NCI-H510A (cell line): ENCODE measurements at places on chromosomes 5 and 9.

- DNase-seq = no peak
Observed at GRCh38 chr5:33369485-33370465, 71.0 kb upstream of the TARS1 start.

GRCh38 chr5:66113160-66113559, 30.9 kb upstream of the SREK1 start:
- DNase-seq = no peak

DNA sequence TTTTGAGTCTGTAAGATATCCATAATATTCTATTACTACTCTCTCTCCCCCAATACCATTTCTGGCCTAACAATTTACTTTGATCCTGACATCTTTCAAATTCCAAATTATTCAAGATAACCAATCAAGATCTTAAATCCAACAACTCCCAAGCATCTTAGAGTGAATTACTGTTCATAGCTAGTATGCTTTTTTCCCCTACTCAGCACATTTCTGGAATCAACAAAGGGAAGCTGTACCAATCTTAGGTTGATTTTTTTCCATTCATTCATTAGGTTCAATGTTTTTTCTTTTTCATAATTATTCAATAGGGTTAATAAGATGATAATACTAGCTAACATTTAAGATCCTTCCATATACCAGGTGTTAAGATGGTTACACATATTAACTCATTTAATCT, 50.3 kb upstream of the MTMR12 start:
- no peak for DNase-seq

DNA sequence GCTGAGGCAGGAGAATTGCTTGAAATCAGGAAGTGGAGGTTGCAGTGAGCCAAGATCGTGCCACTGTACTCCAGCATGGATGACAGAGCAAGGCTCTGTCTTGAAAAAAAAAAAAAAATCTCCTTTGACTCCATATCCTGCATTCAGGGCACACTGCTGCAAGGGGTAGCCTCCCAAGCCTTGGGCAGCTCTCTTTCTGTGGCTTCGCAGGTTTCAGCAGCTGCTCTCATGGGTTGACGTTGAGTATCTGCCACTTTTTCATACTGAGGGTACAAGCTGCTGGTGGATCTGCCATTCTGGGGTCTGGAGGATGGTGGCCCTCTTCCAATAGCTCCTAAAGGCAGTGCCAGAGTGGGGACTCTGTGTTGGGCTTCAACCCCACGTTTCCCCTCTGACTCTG, 2198.1 kb upstream of the WWC1 start:
- DNase-seq = no peak

DNA sequence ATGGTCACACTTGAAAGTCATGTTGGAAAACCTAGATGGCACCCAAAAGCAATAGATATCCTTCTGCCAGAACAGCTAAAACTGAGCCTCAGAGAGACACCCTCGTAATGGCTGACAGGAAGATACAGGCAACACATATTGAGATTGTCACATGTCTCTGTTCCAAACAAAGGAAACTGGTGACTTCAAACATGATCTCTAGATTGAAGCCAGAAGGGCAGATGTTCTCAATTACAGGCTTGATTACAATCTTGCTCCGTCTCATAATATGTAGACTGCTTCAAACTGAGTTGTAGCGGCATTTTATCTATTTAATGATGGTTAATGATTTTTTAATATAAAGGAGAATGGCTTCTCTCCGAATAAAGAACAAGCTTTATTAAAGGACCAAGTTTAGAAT, 774.3 kb downstream of the KCTD16 start:
- DNase-seq = no peak

DNA sequence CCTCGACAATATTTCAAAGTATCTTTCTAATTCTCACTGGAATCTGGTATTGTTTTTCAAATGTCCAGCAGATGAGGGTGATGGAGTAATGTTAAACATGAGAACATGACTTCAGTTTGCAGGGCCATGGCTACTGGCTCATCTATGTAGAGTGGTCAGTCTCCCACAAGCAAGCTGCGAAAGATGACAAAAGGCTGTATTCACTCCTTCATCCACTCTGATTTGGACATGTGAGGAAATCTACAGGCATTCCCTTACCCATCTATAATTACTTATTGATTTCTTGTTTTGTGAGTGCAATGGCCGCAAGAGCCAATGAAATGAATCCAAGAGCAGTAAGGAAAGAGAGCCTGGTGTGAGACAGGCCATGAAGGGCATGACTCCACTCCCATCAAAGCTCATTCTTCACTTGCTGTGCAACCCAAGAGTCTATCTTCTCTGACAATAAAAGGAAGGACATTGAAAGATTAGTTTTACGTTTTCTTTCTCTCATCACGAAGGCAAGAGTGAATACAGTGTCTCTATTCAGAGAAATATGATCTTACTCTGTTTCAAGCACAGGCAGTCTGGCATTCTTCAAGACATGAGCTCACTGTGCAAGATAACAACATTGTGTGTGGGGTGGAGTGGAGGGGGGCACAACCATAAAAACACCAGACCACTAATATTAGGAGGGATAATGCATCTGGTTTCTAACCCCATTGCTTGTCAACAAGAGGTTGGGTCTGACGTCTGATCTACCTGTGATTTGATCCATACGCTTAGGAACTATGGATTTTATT, 249.6 kb upstream of the DAP start:
- no peak for DNase-seq

GRCh38 chr9:137317021-137317717, 15.1 kb upstream of the NRARP start:
- DNase-seq = no peak

GRCh38 chr5:127762412-127762811, 59.2 kb downstream of the CCDC192 start:
- no peak for DNase-seq

DNA sequence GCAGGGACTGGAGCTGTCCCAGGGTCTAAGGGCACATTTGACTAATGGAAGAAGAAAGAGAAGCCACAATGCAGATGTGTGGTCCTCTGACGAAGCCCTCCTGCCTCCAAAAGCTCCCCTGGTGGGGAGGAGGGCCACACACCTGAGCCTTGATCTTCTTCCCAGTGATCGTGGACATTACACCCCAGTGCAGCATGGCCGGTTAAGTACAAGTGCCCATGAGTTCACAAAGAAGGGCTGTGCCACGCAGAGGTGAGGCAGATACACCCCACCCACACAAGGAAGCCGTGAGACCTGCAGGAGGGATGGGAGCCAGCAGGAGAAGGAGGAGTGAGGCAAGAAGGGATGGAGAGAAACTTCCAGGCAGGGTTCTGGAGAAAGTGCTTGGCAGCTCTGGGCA, 199.0 kb upstream of the MVB12B start:
- no peak for DNase-seq

DNA sequence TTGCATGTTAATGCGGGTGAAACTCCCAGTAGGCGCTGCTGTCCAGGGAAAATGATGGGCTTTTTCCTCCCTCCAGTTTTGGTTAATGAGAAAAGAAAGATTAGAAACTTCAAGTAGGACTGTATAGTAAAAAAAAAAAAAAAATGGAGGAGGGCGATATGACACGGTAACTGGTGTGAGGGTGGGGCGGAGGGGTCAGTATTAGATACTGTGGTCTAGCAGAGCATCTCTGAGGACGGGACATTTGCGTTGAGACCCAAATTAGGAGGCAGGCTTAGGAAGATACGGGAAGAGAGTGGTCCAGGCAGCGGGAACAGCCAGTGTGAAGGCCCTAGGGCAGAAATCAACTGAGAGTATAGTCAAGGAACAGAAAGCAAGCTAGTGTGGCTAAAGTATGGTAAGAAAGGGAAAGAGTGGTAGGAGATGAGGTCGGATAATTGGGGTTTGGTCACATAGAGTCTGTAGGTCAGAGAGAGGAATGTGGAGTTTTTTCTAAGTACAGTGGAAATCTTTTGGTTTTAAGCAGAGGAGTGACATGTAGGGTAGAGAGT, 707 bp downstream of the RMND5B start:
- DNase-seq = no peak

DNA sequence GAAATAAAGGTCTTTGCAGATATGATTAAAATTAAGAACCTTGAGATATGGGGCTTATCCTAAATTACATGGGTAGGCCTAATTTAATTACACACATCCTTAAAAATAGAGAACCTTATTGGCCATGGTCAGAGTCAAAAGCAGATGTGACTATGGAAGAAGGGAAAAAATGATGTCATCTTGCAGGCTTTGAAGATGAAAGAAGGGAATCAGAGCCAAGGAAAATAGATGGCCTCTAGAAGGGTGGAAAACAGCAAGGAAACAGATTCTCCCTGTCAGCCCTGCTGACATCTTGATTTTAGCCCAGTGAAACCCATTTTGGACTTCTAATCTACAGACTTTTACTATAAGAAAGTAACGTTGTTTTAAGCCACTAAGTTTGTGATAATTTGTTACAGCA, 37.6 kb upstream of the KCNN2 start:
- no peak for DNase-seq

DNA sequence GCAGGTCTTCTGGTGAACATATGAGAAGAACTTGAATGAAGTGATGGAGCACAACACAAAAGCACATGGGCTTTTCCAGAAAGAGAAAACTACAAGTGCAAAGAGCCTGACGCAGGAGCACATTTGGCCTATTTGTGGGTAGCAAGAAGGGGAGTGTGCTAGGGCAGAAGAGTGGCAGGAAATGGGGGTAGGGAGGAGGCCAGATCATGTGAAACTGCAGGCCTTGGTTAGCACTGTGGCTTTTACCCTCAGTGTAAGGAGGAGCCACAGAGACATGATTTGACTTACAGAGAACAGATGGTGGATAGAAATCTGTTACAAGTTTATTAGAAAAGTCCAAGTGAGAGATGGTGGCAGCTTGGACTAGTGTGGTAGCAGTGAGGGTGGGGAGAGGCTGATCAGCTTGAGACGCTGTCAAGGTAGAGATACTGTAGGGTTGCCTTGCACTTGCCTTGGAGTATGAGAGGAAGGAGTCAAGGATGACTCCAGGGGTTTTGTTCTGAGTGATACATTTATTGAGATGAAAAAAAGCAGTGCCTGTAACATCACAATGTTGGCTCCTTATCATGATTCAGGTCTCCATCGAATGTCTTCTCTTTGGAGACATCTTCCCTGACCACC, 126.7 kb downstream of the PPP2R2B start:
- no peak for DNase-seq

DNA sequence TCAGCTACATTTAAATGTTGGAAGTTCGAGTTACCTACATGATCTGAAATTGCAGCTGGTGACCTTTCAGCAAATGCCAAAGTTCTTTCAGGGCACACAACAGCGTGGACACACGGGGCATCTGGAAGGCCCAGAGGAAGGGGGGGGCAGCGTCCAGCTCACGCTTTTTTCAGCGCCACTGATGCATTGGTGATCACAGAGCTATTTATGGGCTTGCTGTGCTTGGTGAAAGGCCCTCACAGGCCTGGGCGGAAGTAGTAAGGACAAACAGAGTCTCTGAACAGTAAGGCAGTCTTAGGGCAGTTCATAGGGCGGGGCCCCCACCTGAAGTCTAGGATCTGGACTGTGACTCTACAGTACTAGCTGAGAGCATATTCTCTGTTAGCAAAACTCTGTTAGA, 6.6 kb upstream of the FBP2 start:
- no peak for DNase-seq

- no peak for DNase-seq
Observed at GRCh38 chr5:14450018-14450524, 131.5 kb upstream of the OTULINL start.

DNA sequence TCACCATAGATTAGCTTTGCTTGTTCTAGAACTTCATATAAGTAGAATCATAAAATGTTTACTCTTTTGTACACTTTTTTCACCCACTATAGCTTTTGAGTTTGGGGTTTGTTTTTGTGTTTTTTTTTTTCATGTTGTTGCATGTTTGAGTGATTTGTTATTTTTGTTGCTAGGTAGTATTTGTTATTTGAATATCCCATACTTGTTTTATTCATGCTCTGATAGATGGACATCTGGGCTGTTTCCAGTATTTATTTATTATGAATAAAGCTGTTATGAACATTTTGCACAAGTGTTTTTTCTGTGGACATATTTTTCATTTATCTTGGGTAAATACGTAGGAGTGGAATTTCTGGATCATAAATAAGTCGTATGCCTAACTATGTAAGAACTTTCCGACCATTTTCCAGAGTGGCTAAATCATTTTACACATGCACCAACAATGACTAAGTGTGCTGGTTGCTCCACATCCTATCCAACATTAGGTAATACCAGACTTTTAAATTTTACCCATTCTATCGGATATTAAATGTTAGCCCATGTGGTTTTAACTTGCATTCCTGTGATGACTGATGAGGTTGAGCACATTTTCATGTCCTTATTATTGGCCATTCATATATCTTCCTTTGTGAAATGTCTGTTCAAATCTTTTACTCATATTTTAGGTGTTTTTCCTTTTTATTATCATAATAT, 69.1 kb upstream of the NR4A3 start:
- DNase-seq = no peak

GRCh38 chr5:99023330-99023729, 94.5 kb upstream of the CHD1 start:
- DNase-seq = no peak

GRCh38 chr5:151703780-151704179, 17.1 kb upstream of the SPARC start:
- no peak for DNase-seq

GRCh38 chr5:17679597-17680203, 45.4 kb downstream of the TAF11L14 start:
- DNase-seq = no peak

GRCh38 chr5:126967808-126968466, 62.4 kb downstream of the MARCHF3 start:
- DNase-seq = no peak

DNA sequence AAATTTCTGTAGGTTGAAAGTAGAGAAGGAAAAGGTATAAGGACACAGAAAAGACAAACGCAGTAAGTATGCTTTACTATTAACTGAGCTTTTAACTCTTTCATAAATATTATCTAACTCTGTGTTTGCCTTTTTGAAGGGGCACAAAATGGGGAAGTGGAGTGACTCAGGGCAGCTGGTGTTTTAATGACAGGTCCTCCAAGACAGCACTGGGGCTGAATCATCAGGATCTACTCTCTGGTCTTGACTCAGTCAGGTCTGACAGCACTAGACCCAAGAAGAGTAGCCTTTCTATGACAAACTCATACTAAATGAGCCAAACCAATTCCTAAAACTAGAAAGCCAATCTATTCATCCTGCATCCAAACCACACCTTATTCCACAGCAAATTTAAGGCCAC, 102.2 kb downstream of the APTX start:
- DNase-seq = no peak

- DNase-seq = no peak
Observed at GRCh38 chr5:102561894-102562760, 63.3 kb upstream of the SLCO6A1 start.

GRCh38 chr5:169627551-169627950, 9.5 kb upstream of the DOCK2 start:
- DNase-seq = no peak

- no peak for DNase-seq
Observed at GRCh38 chr9:101119206-101119819, 90.8 kb downstream of the PLPPR1 start.

DNA sequence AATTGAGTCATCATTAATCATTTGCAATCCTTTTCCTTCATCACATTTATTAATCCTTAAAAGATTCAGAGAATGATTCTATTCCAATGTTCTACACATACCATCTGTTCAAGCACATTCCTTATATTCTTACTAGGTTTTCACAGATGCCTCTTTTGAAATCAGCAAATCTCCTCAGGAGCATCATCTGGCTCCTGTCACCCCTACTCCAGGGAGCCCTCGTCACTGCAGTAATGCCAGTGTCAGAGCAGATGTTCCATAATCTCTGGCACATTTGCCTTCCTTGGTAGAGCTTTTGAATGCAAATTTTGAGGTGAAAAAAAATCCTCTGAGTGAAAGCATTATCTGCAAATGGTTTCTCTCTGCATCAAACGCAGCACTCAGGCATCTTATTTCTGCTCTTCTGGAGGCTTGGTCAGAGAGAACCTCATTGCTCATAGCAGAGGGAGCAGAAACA, 7.6 kb upstream of the KCNV2 start:
- DNase-seq = no peak
